ENCODE measurements at places on chromosomes 7 and 10.

- no peaks in the 10 kb centered on the region for H3K36me3 ChIP-seq
- H3K27ac ChIP-seq = peak within 1 kb of the TSS; percentile 66
- peak within 1 kb of the TSS; percentile 88 for H3K4me3 ChIP-seq
- no peaks in the 10 kb centered on the region for H3K27me3 ChIP-seq
- DNase-seq = peak; percentile 82
Observed at GRCh38 chr10:89391907-89392756, at the start of gene IFIT1. IFIT1 (plus strand) TSS chr10:89392623; CDS start chr10:89392713, 90 bp downstream.

DNA sequence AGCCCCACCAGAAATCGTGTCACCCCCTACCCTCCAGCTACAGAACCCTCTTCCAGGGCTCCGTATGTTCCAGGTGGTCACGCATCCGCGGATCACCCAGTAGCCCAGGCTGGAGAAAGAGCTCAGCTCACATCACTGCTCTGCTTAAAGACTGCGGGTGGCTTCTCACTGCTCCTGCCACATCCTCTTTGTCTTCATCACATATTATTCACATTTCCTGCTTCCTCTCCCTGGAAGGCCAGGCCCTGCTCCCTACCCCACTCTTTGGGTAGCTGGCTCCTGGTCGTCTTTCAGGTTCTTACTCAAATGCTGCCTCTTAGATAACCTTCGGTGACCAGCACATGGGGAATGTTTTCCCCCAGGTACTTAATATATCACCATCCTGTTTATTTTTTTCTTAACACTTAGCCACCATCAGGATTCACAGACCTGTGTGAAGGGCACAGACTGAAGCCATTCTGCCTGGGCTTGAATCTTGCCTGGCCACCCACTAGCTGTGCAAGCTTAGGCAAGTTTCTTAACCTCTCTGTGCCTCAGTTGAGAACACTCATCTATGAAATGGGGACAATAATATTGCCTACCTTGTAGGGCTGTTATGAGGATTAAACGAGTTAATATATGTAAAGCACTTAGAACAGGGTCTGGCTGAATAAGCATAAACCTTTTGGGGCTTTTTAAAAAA is 307.8 kb downstream of the PRPF18 start:
- DNase-seq = no peak
- H3K27me3 ChIP-seq = peaks cover 46% of the 10 kb centered on the region
- no peaks in the 10 kb centered on the region for H3K4me1 ChIP-seq
- H3K4me3 ChIP-seq = no peak overlapping the region
- no peak overlapping the region for H3K27ac ChIP-seq

- peak; percentile 43 for DNase-seq
- H3K4me1 ChIP-seq = no peaks in the 10 kb centered on the region
- H3K36me3 ChIP-seq = no peaks in the 10 kb centered on the region
- H3K27ac ChIP-seq = no peak overlapping the region
Observed at GRCh38 chr10:63977329-63977923, 456.2 kb downstream of the REEP3 start.

DNA sequence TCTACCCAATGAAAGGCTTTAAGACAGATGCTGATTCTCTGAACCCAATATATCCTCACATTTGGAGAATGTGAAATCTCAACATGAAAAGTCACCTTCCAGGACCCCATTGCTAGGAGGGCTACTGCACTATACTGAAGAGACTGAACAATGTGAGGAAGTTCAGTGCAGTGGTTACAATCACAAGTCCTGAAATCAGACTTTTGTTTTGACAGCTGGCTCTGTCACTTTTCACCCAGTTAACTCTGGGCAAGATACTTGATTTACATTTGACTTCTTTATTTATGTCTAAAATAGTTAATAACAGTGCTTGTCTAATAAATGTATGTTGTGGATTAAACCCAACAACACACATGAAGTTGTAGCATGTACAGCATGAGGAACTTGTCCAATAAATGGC is 14.8 kb upstream of the VWDE start:
- H3K36me3 ChIP-seq = no peaks in the 10 kb centered on the region
- no peak overlapping the region for H3K4me3 ChIP-seq
- H3K27me3 ChIP-seq = no peaks in the 10 kb centered on the region
- H3K4me1 ChIP-seq = no peaks in the 10 kb centered on the region
- no peak overlapping the region for H3K27ac ChIP-seq
- DNase-seq = no peak

DNA sequence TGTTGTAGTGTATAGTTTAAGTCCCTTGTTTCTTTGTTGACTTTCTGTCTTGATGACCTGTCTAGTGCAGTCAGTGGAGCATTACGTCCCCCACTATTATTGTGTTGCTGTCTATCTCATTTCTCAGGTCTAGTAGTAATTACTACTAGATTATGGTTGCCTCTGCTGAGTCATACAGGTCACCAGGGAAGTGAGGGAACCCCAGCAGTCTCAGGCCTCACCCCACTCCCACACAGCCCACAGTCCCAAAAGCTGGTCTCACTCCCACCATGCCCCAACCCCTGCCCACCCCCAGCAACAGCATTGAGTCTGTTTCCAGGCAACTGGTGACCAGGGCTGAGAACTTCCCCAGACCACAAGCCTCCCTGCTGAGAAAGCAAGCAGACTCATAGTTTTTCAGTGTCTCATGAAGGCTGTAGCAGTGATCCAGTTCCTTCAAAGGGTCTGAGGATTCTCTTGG is 88.0 kb downstream of the PLXDC2 start:
- no peaks in the 10 kb centered on the region for H3K36me3 ChIP-seq
- no peaks in the 10 kb centered on the region for H3K4me1 ChIP-seq
- H3K4me3 ChIP-seq = no peak overlapping the region

- no peaks in the 10 kb centered on the region for H3K4me1 ChIP-seq
- DNase-seq = no peak
Observed at GRCh38 chr7:114375907-114376306, 38.7 kb upstream of the FOXP2 start.

DNA sequence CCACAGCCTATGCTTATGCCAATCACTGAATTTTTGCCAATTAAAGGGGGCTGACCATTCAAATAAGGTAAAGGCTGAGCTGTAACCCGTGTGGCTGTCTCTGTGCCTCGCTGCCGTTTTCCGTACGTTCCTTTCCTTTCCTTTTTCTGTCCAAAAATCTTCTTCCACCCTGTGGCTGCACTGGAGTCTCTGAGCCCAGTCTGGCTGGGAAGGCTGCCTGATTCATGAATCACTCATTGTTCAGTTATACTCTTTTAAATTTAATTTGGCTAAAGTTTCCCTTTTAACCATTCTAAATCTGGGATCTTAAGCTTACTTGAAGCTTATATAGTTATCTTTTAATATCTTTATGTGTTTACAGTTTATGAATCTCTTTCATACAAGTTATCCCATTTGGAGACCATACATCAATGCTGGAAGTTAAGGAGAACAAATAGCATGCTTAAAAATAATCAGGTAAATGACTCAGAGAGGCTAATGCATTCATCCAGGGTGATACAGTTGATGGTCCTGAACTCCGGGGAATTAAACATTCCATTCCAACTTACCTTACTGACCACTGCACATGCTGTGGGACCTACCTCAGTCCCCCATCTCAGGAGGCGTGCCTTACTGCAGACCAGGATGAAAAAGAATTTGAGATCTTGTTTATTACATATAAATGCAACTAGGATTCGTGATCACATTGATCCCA is 385.3 kb upstream of the ADARB2 start:
- no peak for DNase-seq
- no peaks in the 10 kb centered on the region for H3K4me1 ChIP-seq
- no peaks in the 10 kb centered on the region for H3K27me3 ChIP-seq
- no peaks in the 10 kb centered on the region for H3K36me3 ChIP-seq

DNA sequence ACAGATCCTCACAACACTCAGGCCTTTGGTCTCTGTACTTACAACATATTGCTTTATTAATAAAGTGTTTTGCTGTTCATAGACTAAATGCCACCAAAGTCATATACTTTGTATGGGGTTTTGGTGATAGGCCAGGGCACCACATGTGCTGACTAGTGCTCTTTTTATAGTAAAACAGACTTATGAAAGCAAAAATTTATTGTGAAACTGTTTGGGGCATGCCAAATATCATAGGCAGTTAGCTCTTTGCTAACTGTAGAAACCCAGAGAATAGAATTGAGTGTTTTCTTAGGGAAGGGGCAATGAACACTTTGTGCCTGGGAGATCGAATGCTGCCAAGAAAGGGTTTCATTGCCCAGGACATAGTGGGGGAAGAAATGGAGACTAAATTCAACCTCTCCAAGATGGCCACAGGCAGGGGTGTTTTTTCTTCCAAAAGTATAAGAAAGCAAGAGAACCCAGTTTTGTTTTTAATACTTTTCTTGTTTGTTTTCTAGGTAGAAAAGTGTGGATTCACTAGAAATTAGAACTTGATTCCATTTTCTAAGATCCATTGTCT is 142.7 kb downstream of the TRIL start:
- no peak overlapping the region for H3K27ac ChIP-seq
- no peaks in the 10 kb centered on the region for H3K27me3 ChIP-seq
- H3K4me1 ChIP-seq = no peaks in the 10 kb centered on the region
- no peak for DNase-seq
- H3K36me3 ChIP-seq = no peaks in the 10 kb centered on the region
- no peak overlapping the region for H3K4me3 ChIP-seq

DNA sequence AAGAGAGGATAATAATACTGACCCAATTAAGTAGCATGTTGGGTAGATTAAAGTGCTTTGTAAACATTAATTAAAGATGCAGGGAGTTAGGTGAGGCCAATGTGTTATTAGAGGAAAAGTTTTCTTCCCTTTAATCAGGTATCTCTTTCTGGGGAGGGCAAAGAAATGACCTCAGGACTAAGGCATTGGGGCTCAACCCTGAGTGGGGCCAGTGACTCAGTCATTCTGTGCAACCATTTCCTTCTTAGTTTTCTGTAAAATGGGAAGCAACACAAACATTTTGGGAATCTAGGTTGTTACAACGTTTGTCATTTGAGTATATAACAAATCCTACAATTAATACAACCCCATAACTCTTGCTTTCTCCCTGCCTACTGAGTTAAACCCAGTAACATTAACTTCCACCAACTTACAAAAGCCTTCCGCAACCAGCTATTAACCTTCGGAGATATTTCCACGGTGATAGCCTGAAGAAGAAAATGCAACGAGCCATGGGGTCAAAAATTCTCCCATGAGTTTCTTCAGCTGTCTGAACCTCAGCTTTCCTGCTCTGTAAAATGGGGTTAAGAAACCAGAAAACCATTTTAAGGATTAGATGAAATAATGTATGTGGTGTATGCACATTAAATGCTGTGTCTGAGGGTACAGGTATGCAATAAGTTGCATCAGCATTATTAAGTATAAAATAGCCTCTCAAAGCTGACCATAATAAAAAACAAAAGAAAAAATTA is 965 bp upstream of the PROSER2 start:
- H3K36me3 ChIP-seq = no peaks in the 10 kb centered on the region
- no peak overlapping the region for H3K4me3 ChIP-seq
- peaks cover 44% of the 10 kb centered on the region for H3K4me1 ChIP-seq

- no peak overlapping the region for H3K4me3 ChIP-seq
- H3K4me1 ChIP-seq = no peaks in the 10 kb centered on the region
- H3K27ac ChIP-seq = no peak overlapping the region
- no peaks in the 10 kb centered on the region for H3K36me3 ChIP-seq
Observed at GRCh38 chr7:78222001-78222751, 423.6 kb downstream of the PHTF2 start.

DNA sequence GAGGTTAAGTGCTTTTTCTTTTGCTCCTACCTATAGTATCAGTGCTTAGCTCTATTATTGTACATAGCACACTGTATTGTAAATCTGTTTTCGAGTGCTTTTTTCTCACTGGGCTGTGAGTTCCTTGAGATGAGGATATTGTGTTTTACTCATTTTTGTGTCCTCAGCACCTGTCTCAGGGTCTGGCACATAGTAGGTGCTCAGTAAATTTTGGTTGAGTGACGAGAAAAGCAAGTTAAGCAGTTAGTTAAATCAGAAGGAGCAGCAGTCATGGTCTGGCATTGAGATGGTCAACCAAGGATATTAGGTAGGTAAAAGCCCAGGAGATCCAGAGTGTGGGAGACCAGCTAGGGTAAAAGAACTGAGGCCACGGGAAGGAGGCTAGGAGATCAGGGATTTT is 51.2 kb downstream of the AP3M1 start:
- no peaks in the 10 kb centered on the region for H3K27me3 ChIP-seq
- H3K27ac ChIP-seq = no peak overlapping the region
- H3K36me3 ChIP-seq = peaks cover 10% of the 10 kb centered on the region
- no peaks in the 10 kb centered on the region for H3K4me1 ChIP-seq
- no peak for DNase-seq

- H3K27ac ChIP-seq = no peak overlapping the region
- no peaks in the 10 kb centered on the region for H3K4me1 ChIP-seq
- no peak overlapping the region for H3K4me3 ChIP-seq
- no peak for DNase-seq
Observed at GRCh38 chr7:55526770-55527169, 45.5 kb downstream of the VOPP1 start.

DNA sequence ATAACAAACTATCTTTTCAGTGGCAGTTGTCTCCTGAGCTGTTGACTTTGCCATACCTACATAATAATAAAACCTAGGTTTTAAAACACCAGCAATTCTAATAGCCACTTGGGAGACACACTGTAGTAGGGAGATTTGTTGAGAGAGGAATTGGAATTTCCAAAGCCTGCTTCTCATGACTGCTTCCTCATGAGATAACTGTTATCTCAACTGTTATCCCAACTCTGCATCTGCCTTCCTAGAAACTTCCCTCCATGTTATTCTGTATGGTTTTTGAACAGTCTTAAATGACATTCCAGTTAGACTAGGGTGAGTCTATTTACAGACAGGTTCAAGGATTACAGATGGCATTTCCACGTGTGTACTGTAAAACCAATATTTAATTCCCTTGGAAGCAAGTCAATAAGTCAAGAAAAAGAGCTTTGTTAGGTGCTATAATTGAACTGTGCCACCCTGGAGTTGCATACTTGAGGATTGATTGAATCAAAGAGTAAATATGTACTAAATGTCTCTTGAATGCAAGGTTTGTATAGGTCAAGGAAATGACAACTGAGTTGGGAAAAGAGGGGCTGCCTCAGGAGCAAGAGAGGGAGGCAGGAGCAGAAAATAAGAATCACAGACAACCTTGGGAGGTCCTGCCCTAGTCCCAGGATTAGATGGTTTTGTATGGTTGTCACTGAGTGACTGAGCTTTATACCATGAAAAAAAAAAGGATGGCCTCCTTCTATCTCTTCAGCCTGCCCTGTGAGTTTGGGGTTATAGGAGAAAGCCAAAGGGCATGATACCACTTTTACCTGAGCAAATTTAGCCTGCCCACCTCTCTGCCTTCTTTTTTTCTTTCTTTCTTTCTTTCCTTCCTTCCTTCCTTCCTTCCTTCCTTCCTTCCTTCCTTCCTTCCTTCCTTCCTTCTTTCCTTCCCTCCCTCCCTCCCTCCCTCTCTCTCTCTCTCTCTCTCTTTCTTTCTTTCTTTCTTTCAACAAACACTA is 9.9 kb upstream of the TM9SF3 start:
- DNase-seq = peak; percentile 84
- H3K4me1 ChIP-seq = peaks cover 29% of the 10 kb centered on the region
- peaks cover 1% of the 10 kb centered on the region for H3K27me3 ChIP-seq
- H3K27ac ChIP-seq = peak overlapping the region; percentile 32
- no peaks in the 10 kb centered on the region for H3K36me3 ChIP-seq

DNA sequence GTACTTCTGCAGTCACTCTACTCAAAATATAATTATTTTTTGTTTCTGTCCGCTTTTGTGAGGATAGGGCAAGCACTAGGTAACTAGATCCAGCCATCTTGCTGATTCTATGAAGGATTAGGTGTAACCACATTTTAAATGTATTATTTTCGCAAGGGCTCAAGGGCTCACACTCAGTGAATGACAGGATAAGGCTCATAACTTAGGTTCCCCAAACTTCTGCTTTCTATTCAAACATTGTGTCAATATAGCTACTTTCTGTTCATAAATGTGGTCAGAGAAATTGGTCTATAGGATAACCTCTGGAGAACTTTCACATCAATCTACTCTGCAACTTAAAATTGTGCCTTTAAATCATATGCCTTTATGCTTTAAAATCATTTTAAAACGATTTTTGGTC is 1141.2 kb downstream of the SORCS1 start:
- no peaks in the 10 kb centered on the region for H3K36me3 ChIP-seq
- no peaks in the 10 kb centered on the region for H3K27me3 ChIP-seq
- no peak overlapping the region for H3K27ac ChIP-seq
- H3K4me3 ChIP-seq = no peak overlapping the region

Data from HepG2 (cell line).